ENCODE measurements at places on chromosomes 3 and 15.

GRCh38 chr3:20417388-20418108, 231.5 kb upstream of the SGO1 start:
- DNase-seq = no peak

DNA sequence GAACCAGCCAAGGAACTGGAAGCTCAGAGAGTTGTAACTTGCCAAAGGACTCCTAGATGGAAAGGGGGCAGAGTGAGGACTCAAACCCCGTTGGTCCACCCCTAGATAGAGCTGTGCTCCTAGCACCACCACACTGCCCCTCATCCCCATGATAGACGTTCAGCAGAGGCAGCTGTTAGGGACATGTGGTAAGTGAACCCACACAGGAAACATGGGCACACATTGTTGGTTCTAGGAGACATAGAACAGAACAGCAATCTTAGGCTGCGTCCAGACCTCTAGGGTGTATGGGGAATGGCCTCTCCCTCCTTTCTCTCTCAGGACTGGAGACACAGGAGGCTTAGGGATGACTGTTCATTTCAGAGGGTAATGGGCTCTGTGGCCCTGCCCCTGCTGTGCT, 102.7 kb downstream of the ANP32A start:
- DNase-seq = no peak

DNA sequence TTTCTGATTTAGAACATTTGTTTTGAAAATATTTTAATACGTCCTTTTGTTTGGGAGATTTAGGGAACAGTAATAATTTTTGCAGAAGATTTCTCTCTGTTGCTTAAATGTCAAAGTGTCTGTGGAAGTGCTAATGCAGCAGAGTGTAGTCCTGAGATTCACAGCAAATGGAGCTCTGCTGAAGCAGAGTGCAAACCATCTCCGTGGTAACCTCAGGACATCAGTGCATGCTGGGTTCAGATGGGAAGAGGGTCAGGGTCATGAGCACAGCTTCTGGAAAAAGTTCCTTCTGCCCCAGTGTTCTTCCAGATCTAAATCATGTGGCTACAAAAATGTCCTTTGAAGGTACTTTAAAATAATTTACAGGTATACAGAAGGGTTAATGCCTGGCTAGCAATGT, 39.9 kb upstream of the SLC9A9 start:
- DNase-seq = no peak

GRCh38 chr3:124032881-124033359, 41.0 kb upstream of the ROPN1 start:
- DNase-seq = peak; percentile 76

- DNase-seq = no peak
Observed at GRCh38 chr3:1969281-1969680, 129.4 kb upstream of the CNTN4 start.

DNA sequence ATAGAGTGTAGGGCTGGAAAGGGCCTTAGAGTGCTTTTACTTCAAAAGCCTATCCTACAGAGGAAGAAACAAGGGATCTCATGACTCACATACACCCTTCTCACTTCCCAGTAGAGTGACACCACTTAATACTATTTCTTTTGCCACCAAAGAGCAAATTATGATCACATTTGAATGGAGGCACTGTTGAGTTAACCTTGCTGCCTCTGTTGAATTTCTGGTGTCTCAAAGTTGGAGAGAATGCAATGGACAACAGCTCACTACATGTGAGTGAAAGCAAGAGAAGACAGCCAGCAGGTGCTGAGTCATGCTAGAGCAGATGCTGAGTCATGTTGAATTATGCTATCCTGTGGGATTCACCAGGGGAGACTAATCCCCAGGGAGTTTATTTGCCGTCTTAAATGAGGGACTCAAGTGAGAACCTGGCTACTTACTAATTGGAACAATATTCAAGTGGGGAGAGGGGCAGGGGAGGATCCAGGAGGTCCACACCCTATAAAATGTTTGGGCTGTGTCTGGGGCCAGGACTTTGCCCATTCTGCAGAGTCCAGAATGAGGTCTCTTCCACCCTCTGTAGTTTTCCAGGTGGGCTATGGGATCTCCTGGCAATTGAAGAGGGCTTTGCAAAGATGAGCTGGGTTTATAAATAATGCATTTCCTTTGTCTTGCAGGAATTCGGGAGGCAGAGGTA, 35.8 kb downstream of the ST8SIA2 start:
- DNase-seq = peak; percentile 91

GRCh38 chr3:112605285-112605684, 35.7 kb downstream of the CCDC80 start:
- peak; percentile 91 for DNase-seq

DNA sequence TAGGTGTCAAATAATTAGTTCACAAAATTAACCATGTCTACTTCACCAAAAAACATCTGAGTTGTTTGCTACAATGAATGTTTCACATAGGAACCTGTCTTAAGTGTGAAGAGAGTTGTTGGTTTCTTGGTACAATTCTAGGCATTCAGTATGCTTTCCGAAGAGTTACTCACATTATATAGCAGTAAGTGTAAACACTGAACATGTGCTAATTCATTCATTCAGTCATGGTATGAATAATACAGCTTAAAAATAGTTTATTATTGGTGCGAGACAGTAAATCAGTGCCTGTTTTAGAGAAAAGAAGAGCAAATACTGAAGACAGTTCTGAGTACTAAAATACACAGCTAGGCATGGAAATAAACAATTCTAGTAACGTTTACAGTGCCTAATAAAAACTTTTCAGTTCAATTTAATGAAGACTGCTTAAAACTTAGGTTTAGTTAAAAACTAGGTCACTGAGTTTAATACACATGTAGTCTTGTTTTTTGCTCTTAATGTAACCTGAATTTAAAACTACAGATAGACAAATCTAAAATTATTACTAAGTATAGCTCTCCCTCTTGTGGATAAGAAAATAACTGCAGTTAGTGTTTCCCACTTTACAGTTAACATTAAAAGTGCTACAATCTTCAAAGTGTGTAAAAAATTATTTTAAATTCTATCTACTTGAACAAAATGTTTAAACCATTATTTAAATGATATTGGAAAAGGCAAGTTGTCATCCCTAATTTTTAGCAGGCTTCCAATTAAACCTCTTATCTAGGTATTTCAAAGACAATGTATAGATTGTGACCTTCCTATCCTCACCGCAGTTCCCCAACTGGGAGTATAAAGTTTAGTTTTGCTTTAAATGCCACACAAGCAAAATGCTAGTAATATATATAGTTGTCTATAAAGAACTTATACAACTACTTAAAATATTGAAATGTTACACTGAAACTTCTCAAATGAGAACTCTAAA, 20.1 kb upstream of the ZCWPW2 start:
- peak; percentile 27 for DNase-seq

Data from AG10803 (cell line).